ENCODE measurements at places on chromosomes 12 and 14.

DNA sequence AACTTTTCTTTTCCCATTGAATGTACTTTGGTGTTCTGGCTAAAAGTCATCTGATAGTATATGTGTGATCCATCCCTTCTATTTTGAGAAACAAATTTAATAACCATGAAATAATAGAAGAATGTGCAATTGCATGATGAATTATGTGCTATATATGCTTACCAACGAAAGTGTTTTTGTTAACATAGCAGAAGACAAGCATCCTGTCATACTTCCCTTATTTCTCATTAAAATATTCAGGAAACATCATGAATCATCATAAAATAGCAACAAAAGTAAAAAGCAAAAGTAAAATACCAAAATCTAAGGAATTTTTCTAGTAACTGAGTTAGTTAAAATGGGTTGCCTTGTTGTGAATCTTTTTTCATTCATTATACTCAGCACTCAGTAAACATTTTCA is 409.0 kb upstream of the PDE3A start:
- DNase-seq: no peak

DNA sequence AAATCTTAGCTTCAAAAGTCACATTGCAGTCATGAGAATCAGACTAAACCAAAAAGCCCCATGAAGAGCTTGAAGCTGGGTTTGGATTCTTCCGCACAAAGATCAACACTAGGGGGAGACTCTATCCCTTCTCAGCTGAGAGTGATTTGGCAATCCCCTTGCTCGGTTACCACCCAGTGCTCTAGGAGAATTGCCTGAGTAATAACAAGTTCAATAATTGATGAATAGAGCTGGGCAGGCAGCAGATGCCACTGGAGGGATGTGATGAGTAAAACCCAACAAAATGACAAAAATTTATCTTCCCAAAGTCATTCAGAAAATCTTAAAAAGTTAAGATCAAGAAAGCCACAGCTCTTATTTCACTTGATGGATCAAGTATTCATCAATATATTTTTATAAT is 185.6 kb upstream of the ARID2 start:
- peak; percentile 73 for DNase-seq

- DNase-seq: no peak
Measured at GRCh38 chr14:101369194-101369915, 191.9 kb upstream of the DIO3 start.

DNA sequence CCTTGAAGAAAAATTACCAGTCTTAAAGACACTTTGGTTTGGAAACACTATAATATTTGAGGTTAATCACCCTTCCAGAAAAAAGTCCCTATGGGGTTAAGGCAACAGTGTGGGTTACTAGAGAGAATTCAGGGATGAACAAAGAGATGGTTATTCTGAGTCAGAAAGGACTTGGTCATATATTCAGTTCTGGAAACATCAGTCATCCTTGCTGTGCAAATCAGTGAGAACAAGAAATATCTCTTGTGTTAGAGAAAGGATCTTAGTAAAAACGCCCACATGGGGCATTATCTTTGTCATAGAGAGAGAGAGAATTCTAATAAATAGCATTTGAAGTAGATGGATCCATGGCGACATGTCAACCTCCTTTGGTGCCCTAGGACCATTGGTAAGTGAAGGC is 59.4 kb upstream of the E2F7 start:
- DNase-seq: peak; percentile 44

- DNase-seq: no peak
Measured at GRCh38 chr14:75283833-75284563, 5.4 kb downstream of the FOS start.

GRCh38 chr14:102772781-102773570 is 4.3 kb upstream of the TRAF3 start:
- no peak for DNase-seq

GRCh38 chr14:31950764-31951637 is 126.1 kb upstream of the ARHGAP5 start:
- no peak for DNase-seq

DNA sequence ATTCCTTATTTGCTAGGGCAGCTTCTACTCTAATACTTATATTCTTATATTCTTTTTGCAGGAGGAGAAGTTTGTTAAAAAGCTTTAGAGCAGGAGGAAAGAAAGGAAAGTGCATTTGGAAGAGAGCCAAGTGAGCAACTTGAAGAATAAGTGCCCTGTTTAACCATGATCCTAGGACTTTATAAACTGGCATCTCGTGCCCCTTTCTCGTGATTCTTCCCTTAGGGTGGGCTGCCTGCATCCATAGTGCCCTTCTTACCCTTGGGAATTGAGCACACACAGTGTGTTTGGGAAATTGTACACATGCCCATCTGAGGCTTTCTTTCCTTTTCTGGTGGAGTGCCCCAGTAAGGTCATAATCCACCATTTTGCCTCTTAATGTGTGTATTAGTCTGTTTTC is 141.9 kb downstream of the NUBPL start:
- peak; percentile 70 for DNase-seq

GRCh38 chr12:91732086-91732485 is 413.6 kb downstream of the BTG1 start:
- DNase-seq: no peak

DNA sequence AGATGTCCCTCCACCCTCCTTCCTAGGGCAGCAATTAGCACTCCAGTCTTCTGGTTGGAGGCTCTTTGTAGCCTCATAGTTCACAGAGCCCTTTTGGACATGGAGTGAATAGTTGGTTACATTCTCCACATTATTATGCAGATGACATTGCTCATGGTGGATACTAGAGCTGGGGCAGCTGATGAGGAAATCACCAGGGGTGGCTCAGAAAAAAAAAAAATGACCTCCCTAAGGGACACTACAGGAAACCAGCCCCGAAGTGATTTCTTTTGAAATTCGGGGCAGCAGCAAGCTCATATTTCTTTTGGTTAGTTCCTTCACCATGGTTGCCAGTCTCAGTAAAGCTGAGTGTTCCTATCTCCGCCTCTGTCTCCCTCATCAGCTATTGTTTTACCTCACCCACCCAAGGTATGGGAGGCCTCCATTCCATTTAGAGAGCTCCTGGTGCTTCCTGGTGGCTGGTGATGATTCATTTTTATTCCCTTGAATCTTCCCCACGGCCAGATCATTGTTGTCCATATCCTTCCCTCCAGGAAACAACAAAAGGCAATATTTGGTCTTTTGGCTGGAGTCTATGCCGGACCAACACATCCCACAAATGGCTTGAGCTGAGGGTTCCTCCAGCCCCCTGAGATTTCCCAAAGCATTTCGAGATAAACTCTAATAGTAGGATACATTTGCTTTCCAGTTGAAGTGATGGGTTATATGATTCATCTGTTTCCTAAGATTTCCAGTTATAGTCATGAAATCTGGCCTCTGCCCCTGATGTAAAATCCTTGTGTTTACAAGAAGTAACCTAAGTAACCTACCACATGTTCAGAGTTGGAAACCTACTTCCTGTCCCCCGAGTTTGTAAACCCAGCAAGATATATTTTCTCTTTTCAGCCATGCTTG is 56.2 kb upstream of the NID2 start:
- DNase-seq: no peak

GRCh38 chr14:47186486-47186885 is 488.9 kb downstream of the MDGA2 start:
- no peak for DNase-seq

GRCh38 chr12:123602651-123603195 is 824 bp downstream of the DDX55 start:
- DNase-seq: peak; percentile 74

DNA sequence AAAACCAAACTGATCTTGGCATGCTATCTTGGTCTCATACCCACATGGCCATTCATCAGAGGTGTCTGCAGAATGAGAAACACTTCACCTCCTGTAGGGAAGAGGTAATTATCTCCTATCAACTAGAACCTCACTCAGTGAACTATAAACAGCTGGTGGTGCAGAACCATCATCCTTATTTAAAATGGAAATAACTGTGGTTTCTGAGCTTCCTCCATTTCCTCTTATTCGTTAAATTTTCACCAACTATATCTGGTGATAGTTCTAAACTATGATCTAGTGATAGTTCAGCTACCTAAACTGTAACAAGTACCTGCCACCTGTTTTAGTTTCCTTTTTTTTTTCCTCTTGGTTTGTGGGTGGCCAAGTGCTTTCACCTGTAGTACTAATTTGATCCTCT is 218.5 kb downstream of the FUT8 start:
- no peak for DNase-seq

DNA sequence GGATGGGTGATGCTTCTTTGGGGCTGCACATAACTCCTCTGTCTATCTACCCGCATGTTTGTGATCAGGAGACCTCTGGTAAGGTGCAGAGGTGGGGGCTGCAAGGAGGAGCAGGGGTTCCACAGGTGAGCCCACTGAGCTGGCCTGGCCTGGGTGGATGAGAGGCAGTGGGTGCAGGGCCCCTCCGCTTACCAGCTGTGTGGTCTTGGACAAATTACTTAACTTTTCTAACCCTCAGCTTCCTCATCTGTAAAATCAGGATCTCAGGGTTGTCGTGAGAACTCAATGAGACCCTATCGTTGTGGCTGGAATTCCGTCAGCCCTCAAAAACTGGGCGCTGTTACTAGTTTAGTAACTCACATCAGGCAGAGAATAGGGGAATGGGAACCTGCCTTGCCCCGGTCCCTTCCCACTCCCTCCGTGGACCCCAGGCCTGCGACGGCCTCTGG is 7.5 kb downstream of the PTPN6 start:
- DNase-seq: no peak

All from foreskin melanocyte (primary cell).